ENCODE measurements at places on chromosomes 12 and 14.

- DNase-seq: no peak
Observed at GRCh38 chr12:11953523-11953922, 117.2 kb upstream of the BCL2L14 start.

GRCh38 chr12:89454080-89454848, 70.3 kb downstream of the GALNT4 start:
- DNase-seq: no peak

DNA sequence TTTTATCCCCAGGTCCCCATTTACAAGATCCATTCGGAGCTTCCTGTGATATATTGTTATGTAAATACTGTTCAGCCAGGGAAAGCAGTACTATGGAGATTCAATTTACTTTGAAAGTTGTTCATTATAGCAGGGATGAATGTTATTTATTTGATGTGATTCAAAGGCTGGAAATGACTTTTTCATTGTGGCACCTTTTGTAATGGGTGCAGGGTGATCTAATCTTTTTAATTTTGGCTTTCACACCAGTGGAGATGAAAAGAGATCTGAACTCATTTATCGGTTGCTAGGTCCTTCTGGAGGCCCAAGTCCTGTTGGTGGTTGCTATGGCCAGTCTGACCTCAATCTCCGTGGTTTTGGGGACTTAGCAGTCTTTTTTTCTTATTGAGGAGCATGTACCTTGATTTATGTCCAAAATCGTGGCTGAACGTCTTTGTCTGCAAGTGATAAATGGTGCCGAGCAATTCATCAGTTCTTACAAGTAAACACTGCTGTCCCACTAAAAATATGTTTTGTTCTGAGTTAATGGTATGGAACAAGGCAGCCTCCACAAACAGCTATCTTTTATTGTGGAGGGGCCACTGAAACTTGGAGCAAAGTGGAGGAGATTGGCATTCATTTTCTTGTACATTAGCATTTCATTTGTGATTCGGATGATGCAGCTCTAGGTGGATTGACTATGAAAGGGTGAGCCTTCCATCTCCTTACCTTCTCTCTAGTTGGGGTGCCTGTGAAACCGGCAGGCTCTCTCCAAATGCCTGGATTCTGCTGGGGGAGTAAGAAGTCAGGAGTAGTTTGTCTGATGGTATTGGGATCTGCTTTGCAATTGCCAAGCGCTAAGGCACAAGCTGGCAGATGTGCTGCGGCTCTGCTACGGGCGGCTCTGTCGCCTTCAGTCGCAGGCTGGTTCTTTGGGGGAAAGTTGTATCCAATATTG, 2.0 kb downstream of the RMST start:
- no peak for DNase-seq

GRCh38 chr14:98901511-98902205, 370.3 kb downstream of the BCL11B start:
- no peak for DNase-seq

GRCh38 chr12:26629864-26630263, 203.1 kb downstream of the ITPR2 start:
- no peak for DNase-seq

- no peak for DNase-seq
Observed at GRCh38 chr12:99768758-99769157, 121.2 kb downstream of the GARIN6 start.

- no peak for DNase-seq
Observed at GRCh38 chr12:21613931-21614330, 9.3 kb upstream of the GYS2 start.

DNA sequence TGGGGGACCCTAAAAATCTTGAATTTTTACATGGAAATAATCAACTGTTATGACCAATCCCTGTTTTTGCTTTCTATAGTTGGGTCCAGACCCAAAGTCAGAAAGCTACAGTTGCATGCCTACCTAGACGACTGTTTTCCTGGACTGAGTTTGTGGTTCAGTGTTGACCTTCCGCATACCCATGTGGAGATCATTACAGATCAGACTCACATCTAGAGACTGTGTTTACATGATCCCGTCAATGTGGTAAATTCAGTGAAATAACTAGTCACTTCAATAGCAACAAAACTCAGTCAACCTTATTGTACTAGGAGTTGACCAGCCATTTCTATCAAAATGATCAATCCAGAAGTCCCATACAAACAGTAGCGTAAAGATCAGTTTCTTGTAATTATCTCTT, 257.6 kb downstream of the EGLN3 start:
- no peak for DNase-seq

GRCh38 chr12:103887738-103888137, 42.5 kb upstream of the HSP90B1 start:
- no peak for DNase-seq

DNA sequence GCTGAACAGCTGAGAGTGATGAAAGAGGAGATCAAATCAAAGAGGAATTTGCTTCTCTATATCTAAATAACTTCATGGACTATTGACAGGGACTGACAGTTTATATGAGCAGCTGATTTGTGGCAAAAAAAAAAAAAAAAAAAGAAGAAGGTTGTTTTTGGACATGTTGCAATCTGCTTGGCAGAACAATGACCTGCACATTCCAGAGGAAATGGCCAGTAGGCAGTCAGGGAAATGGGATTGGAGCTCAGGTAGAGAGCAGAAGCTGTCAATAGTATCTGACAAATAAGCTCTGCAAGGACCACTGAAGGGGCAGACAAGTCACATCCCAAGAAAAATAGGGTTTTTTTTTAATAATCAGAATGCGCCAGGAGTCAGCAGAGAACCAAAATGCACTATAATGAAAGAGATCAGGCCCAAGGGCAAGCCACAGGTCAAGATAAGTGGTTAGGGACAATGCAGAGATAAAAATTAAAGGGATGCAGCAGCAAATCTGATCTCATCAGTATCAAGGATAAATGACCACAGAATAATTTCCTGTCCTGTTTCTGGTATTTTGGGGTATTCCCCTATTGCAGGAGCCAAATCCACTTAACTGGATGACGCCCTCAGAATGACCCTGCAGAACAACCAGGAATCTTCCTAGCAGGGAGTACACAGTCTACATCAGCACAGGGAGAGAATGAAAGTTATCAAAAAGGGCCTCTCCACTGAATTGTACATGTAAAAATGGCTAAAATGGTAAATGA, 22.6 kb upstream of the DUSP16 start:
- DNase-seq: no peak

DNA sequence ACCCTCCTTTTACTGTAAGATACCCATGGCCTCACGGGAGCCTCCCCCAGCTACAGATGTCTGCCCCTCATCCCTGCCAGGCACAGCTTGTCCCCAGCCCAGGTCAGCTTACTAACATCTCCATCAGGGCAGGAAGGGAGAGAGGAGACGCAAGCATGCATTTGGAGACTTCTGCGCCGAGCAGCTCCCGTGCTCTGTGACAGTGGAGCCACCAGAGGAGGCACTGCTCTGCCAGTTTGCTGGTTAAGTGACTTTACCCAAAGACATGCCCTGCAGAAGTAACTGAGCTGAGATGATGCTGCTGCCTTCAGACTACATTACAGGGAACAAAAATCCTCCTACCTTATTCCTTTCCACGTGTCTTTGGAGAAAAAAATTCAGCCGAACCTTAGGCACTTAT, 133.4 kb downstream of the ESRRB start:
- no peak for DNase-seq

GRCh38 chr14:102777711-102778337, 575 bp downstream of the TRAF3 start:
- DNase-seq: no peak

DNA sequence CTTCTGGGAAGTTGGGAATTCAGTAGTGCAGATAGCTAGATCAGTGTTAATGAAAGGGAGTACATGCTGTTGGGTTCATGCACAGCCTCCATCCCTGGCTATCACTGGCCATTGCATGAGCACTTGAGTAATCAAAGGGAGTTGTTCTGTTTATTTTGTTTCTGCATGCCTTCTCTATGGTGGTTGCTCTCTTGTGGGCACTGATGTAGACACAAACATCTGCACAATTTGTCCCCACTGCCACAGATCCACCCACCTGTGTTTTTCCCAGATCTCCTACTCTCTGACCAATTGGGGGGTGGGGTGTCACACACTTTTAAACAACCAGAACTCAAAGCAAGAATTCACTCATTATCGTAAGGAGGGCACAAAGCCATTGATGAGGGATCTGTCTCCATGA, 89.7 kb upstream of the DHRS4 start:
- no peak for DNase-seq

GRCh38 chr14:82055515-82056115, 522.0 kb upstream of the SEL1L start:
- no peak for DNase-seq

GRCh38 chr14:50055461-50056228, 60.7 kb downstream of the VCPKMT start:
- DNase-seq: no peak

- no peak for DNase-seq
Observed at GRCh38 chr14:74952180-74952665, 3.2 kb downstream of the PGF start.

DNA sequence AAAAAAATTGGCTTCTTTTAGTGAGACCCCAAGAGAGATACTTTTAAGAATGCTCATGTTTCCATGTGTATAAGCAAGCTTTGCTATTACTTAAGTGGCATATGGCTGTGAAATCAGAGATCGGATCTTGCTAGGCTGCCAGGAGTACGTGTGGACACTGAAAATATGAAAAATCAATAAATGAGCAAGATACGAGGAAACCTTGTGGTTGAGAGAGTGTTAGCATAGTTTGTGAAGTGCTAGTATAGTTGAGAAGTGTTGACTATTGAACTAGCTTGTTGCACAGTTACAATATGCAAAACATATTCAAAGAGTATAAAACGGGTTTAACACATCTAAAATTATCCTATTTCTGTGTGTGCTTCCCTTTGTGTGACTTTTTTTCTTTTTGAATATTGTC, 230.9 kb upstream of the NOVA1 start:
- no peak for DNase-seq

GRCh38 chr14:24984846-24985589, 64.9 kb downstream of the STXBP6 start:
- peak; percentile 49 for DNase-seq

DNA sequence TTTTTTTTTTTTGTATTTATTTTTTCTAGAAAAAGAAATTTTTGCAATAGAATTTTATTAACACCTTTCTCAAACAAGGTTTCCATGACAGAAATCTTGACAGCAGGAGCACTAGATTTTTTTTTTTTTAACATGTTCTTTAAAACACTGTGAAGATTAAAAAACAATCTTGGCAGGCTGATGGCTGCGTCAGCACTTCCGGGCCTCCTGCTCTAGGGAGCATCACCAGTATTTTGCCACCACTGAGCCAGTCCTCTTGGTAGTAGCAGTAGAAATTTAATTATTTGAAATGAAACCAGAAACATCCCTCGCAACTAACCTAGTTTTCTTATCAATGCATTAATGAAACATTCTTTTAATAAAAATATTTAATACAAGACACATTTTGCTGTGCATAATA, 99.6 kb downstream of the APAF1 start:
- DNase-seq: no peak

- DNase-seq: no peak
Observed at GRCh38 chr12:26136688-26137087, 11.9 kb upstream of the BHLHE41 start.

DNA sequence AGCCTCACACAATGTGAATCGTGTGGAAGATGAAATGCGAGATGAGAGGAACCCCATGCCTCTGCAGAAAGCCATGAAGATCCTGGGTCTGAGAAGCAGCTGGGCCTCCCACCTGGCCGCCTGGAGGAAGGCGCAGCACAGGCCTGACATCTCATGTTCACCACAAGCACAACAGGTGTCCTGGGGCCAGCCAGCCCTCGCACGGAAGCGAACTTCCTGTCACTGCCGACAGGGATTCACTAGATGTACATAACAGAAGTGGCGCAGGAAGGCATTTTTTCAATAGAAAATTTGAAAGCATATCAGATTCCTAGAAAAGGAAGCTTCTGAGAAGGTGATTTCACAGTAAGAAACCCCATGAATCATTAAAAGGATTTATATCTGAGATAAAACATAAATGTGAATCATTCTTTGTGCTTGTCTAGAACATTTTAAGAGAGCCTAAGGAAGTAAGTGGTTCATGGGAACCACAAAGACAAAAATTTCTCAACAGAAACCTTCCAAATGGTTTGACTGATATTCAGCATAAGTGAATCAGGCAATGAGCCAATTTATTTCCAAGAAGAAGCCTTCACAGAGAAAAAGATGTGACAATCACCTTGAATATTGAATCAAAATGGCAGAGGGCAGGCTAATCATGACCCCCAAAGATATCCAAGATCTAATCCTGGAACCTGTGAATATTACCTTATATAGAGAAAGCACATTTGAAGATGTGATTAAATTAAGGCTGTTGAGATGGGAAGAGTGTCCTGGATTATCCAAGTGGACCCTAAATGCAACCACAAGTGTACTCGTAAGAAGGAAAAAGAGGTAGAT, 311.9 kb downstream of the DUSP6 start:
- DNase-seq: no peak

- no peak for DNase-seq
Observed at GRCh38 chr14:58216544-58216943, 16.6 kb downstream of the ACTR10 start.

- no peak for DNase-seq
Observed at GRCh38 chr12:116609319-116610114, 50.3 kb downstream of the MAP1LC3B2 start.

- DNase-seq: no peak
Observed at GRCh38 chr12:78494911-78495310, 369.7 kb upstream of the SYT1 start.

DNA sequence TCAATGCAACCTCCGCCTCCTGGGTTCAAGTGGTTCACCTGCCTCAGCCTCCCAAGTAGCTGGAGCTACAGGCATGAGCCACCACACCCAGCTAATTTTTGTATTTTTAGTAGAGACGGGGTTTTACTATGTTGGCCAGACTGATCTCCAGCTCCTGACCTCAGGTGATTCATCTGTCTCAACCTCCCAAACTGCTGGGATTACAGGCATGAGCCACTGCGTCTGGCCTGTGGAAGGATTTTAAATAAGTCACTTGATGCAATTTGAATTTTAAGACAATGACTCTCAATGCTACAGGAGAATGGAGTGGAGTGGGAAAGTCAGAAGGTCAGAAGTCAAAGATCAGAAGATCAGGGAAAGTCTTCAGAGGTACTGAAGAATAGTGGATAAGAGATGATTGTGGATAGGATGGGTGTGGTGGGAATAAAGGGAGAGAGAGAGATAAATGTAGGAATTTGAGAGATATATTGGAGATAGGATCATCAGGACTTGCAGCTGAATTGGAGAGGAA, 15.4 kb downstream of the TMEM52B start:
- no peak for DNase-seq

DNA sequence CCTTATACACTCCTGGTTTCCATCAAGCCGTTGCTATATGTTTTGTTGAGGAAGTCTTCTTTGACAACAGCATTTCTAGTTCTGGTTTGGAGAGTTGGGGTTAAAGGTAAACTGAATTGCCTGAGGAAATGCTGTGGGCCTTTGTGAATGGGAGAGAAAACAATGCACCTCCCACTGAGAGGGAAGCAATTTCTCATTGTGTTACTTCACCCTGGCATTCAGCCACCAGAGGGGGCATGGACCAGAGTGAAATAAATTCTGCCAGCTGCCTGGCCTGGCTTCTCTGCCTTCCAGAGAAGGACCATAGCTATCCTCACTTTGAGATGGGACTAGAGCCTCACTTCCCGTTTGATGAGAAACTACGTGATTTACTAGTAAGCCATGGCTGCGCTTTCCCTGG, 475.3 kb downstream of the EGLN3 start:
- peak; percentile 74 for DNase-seq

GRCh38 chr12:8527250-8528130, 13.2 kb downstream of the CLEC4E start:
- no peak for DNase-seq

GRCh38 chr12:54865683-54866324, 11.5 kb downstream of the MUCL1 start:
- DNase-seq: no peak

Measured in left kidney (tissue), 8 donors.